Foreskin keratinocyte (primary cell): ENCODE measurements at places on chromosomes 12 and 14. TPM values are rescaled to one million over a fixed set of nuclear protein-coding genes. Genes with fewer than 3 reads are reported as not detected.

MYF6 gene
- polyA plus RNA-seq, result not detected in 2 replicates

IRAK3 gene
- polyA plus RNA-seq, result 0.06 and 0.09 TPM in 2 replicates

DNA sequence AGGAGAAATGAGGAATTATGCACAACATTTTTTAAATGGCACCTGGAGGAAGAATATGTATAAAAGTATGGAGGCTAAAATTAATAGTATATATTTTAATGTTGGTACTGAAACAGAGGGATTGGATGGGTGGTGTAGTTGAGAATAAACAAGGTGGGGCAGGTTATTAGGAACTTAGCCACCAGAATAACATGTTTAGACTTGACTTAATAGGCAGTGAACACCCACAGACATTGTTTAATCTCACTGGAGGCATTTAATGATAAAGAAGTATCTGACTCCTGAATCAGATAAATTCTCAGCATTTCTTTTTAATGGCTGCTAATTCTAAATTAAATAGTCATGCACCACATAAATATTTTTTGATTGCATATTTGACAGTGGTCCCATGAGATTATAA lies 139.7 kb downstream of the CNTN1 start:
- DNase-seq, result peak; percentile 33

- no peak for DNase-seq
These were observed 160.0 kb downstream of the ADGRD1 start for GRCh38 chr12:131113568-131114270.

DNA sequence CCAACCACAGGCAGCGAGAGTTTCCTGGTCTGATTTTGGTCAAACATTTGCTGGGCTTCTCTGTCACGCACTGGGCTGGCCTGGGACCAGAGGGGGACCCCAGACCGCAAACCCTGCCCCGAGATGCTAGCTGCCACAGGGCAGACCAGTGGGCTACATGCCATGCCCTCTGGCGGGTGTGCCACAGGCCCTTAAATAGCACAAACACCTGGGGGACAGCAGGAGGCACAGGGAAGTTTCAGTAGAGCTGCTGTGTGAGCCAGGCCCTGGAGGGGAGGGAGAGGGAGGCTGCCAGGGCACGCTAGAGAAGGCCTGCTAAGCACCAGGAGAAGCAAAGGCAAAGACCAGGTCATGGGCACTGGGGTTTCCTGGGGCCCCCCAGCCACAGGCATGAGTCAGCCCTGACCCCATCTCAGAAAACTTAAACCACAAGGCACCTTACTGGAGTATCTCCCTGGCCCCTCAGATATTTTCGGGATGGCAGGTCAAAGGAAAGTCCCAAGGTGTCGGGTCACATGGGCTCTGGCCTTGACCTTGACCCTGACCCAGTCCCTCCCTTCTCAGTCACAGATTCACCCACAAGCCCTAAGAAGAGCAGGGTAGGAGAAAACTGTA lies 29.2 kb downstream of the ITPK1 start:
- DNase-seq, result peak; percentile 23

DNA sequence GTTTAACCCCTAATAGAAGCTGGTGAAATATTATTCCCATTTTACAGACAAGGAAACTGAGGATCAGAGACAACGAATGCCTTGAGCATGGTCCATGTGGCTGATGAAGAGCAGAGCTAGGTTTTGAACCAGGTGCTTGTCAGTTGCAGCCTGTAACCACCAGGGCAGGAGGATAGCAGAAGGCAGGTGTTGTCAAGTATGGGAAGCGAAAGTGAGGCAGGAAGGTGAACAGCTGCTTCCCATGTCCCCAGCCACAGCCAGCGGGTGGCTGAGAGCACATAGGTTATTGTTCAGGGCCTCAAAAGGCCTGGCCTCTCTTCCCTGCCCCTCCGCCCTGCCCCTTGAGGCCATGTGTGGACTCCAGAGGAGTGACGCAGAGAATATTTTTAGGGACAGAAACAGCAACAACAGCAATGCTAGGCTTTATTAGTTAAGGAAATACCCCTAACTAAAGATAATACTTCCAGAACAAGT lies 39.6 kb downstream of the IQSEC3 start:
- no peak for DNase-seq
